ENCODE measurements at places on chromosomes 5 and 9.
A peak's percentile ranks its signal among the peaks of the same experiment; 100 is the strongest.

DNA sequence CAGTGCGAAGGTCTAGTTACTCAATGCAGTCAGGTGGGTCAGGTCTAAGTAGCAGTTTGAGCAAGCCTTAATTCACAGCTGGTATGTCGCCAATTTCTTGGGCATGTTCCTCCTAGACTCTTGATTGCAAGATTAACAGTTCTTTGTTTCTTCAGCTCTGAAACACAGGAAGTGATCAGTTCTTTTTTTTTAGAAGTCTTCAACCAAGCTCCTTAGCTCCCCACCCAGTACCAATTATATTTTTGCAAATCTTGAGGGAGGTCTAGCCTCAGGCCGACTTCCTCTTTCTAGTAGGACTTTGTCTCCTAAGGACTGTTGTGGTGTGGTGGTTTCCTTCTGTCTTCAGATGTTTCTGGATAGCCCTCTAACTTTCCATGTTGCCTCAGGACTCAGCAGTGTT lies 2054.2 kb downstream of the MAT2B start:
- no peak for DNase-seq

DNA sequence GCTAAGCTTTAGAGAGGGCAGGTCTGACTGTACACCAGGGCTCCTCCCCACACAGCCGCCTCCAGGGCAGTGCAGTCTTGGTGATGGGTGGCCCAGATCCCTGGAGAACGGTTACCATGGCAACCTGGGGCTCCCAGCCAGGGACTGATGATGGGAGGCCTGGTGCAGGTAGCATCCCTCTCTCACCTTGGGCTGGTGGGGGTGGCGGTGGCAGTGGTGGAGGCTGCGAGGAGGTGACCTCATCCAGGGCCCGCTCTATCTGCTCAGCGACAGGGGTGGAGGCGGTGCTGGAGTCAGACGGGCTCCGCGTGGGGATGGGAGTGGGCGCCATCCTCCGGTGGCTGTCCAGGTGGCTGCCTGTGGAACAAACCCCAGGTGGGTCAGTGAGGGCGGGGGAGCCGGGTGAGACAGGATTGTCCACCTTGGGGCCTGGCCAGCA lies 12.3 kb downstream of the PRR7 start:
- no peak for DNase-seq

DNA sequence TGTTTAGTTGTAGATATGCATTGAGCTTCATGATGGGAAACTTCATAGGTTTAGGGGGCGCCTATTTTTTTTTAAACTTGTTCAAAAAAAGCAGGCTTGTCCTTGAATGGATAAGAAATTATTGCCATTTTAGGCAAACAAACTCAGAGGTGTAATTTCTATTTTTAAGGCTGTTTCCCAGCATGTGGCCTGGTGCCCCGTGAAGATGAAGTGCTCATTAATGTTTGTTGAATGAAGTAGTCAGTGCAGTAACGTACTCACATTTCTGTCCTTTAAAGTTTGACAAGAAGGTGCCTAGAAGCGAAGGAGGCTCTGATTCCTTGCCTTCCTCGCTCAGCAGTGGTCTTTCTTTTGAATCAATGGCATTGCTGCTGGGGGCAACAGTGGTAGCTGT lies 54.3 kb downstream of the ZNF618 start:
- DNase-seq, result no peak

DNA sequence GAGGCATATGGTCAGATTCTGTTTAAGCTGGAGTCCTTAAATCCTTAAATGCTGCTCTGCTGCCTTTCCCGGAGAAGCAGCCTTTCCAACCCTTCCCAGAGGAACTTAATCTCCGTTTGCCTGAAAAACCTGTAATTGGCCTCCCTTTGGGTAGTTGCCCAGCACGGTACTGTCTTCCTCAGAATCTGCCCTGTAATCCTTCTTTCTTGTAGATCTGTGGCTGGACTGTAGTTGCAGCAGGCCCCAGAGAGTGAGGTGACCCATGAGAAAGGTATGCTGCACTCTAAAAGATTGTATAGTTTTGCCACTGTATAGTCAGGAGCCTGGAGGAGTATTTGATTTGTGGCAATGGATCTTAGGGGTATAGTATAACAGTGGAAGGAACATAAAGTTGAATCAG lies 11.7 kb downstream of the SPIN1 start:
- DNase-seq, result no peak

DNA sequence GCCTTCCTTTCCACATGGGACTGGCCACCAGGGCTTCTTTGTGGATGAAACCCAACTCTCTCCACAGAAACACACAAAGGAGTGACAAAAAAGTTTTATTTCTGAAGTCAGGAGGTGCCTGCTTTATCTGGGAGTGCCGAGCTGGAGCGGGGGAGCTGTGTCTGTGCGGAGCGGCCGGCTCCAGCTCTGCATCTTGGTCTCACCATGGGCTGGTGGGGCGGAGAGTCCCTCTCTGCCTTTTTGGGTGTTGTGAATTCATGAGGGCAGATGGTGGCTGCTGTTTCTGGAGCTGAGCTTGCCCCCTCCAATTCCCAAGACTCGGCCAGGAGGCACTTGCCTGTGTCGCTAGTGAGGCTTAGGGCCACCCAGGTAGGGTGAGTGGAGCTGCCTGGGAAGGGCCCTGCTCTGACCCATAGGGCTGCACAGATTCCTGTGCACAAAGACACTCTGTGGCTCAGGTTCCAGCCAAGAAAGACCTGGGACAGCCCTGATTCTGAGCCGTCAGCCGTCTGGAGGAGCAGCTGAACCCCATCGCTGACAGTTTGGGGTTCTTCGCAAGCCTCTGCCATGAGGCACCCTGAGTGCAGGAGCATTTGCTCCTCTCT lies 1.4 kb downstream of the DBH start:
- DNase-seq, result no peak

DNA sequence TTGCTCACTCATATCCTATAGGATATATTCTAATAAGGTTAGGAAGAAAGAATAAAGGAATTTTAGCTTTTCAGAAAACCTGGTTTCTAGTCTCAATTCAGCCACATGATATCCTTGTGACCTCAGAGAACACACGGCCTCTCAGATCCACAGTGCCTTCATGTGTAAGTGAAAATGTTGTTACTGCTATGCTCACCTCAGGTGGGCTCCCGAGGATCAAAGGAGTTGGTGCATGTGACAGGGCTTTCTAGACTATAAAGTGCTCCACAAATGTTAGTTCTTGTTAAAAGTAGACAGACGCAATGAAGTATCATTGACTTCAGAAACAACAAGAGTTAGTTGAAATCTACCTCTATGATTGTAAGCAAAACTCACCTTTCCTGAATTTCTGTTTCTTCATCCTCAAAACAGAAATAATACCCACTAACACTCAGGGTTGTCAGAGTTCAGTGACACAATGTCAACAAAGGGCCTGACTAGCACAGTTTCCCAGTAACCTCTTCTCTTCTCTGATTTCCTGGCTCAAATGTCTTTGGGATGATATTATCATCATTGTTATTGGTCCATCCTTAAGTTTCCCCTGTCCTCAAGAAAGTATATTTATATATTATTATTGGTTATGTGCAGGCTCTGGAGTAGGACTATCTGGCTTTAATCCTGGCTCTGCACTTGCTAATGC lies 36.0 kb upstream of the MAN2A1 start:
- DNase-seq, result no peak

DNA sequence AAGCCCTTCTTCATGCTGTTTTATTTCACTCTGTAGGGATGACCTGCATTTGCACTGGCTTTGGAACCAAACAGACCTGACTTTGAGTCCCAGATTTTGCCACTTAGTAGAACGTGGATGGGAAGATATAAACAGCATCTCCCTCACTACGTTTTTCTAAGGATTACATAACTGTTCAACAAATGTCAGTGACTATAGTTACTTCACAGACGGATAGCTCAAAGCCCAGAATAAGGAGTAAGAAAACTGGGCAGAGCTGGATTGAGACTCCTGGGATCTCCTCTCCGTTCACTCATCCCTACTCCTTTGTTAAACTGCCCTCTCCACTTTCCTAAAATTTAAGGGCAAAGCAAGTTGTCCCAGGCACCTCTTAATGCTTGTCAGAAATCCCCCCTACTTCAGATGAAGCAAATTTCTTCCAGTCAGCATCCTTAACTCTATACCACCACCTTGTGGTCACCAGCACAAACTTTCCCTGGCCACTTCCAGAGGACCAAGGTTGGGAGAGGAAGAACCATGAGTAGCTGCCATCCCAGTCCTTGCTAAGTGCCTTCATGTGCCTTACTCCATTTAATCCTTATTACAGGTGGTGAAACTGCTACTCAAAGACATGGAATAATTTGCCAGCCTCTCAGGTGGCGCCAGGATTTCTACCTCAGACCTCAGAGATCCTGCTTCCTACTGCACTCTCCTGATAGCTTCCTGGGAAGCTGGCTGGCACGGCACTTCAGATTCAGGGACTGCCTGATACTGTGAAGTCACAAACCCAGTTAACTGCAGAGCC lies 38.4 kb downstream of the EGR1 start:
- DNase-seq, result peak; percentile 70

GRCh38 chr5:54872810-54873209 lies 112.6 kb downstream of the ESM1 start:
- DNase-seq, result no peak

GRCh38 chr5:179272326-179273072 lies 72.8 kb downstream of the ADAMTS2 start:
- DNase-seq, result no peak

DNA sequence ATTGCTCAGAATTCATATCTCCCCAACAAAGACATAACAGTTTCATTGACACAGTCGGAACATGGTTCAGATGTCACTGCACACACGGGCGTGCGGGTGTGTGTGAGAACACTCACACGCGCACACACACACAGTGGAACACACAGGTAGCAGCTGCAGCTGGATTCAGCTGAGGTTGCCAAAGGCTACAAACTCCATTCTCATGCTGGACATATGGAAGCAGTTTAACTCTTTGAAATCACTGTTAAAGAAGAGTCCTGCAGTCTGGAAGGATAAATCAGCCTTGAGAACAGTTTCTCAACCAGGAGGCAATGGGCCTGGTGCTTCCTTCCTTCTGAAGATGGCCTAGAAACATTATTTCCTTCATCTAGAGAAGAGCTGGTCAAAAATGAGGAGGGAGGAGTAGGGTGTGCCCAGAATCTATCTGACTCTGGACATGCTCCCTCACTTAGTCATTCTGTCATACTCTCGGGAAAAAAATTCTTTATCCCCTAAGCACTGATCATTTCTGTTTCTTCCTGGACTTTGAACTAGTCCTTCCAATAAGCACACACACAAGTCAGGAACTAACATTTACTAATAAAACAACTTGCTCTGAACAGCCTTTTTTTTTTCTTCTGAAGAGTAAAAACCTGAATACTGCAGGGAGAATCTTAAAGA lies 160.6 kb downstream of the ZDHHC21 start:
- no peak for DNase-seq

DNA sequence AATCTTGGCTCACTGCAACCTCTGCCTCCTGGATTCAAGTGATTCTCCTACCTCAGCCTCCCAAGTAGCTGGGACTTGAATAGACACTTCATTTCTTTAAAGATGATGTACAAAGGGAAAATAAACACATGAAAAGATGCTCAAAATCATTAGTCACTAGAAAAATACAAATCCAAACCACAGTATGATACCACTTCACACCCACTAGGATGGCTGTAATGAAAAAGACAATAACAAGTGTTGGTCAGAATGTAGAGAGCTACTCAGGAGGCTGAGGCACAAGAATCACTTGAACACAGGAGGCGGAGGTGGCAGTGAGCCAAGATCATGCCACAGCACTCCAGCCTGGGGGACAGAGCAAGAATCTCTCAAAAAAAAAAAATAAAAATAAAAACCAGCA lies 13.0 kb downstream of the F2RL2 start:
- no peak for DNase-seq

DNA sequence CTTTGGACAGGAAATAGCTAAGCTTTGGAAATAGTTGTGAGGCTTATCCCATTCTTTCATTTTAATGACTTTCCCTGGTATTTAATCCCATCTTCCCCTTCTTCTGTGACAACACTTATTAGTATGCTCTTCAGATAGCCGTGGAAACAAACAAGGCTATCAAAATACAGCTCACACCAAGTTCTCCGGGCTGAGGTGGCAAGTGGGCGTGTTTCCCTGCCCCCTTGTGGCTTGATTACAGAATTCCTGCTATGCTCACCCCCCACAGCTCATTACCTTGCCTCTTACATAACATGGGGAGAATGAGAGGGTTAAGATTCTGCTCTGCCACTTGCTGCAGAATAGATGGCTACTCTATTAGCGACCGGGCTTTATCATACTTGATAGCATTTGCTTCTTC lies 437.1 kb upstream of the TLE4 start:
- DNase-seq, result no peak

- DNase-seq, result no peak
Measured at GRCh38 chr5:51582871-51583394, 199.7 kb downstream of the ISL1 start.

DNA sequence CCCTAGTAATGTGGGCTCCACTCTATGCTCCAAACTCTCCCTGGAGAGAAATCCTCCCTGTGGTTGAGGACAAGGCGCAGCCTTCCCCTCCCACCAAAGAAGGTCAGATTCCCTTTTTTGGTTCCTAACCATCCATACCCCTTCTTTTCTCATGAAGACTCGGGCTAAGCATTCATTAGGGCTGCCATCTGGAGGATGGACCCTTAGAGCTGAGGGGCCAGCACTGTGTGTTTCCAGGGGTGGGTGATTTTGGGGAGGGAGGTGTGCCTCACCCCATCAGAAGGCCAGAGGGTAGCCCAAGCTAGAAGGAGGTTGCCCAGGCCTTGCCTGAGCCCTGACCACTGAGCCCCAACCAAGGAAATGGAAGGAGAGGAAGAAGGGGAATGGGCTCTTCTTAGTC lies 36.8 kb downstream of the TGFBI start:
- no peak for DNase-seq

DNA sequence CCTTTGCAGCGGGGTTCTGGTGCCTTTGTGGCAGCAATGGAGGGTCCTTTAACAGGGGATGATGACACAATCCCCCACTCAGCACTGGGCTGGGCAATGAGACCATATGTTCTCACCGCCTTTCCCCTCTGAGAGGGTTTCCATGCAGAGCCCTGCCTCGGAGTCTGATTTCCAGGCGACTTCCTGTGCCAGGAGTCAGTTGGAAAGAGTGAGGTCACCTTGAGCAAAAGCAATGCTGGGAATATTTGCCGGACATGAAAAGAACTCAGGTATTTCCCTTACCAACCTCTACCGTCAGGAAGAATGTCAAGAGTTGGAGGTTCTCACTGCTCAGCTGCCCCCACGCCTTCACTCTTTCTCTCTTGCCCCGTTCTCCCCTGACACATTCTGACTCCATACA lies 284.2 kb upstream of the IRX1 start:
- no peak for DNase-seq

DNA sequence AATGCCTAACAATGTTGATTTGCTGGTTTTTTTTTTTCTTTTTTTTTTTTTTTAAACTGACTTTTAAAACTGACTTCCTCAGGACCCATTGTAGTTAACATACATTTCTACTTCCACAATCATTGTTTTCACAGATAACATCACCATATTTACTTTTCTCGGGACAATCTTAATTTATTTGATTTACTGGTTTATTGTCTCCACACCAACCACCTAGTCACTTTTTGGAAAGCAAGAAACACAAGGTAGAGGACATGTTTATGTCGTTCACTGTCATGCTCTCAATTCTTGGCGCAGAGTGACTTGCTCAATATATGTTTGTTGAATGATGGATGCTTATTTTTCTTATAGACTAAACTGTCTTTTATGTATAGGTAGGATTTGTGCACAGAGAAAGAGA lies 2280.7 kb downstream of the MAT2B start:
- no peak for DNase-seq

GRCh38 chr5:62727861-62728260 lies 149.2 kb downstream of the LRRC70 start:
- no peak for DNase-seq

- DNase-seq, result no peak
Measured at GRCh38 chr9:91047529-91047928, 245.9 kb downstream of the SYK start.

All from GM10248 (cell line).